ENCODE measurements at places on chromosomes 5 and 9.
A peak's percentile ranks its signal among the peaks of the same experiment; 100 is the strongest.

DNA sequence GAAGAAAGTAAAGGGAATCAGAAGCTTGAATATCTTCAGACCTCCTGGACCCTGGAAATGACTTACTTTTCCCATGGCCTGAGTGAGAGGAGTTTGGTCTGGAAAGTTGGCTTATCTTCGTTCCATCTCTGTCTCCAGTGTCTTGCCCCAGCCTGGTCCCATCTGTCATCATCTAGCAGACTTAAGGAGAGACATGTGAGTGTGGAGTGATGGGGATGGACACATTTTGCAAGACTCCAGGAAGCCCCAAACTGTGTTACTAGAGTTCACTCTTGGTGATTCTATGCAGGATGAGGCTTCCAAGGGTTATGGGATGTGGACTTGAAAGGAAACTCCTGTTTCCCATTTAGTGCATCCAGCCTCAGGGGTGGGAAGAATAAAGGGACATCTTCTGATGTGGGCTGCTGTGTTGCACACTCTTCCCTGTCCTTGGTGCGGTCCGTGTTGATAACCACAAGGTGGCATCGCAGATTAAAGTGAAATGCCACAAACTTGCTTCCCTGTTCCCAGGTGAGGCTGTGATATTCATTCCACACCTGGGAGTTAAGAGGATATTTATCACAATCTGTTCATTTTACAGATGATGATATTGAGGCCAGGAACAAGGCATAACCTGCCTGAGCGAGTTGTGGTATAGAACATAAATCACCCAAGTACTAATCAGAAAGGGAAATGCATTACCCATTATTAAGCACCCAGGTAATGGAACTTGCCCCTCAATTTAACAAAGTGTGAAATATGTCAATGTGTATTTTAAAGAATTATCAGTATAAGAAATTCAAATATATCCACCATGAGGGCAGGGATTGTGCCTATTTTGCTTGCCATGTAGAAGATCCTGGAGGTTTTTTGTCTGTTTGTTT, 269.9 kb upstream of the PAPPA start:
- H3K4me1 ChIP-seq = peaks cover 3% of the 10 kb centered on the region
- H3K4me3 ChIP-seq = no peak overlapping the region
- no peaks in the 10 kb centered on the region for H3K27me3 ChIP-seq
- DNase-seq = no peak

DNA sequence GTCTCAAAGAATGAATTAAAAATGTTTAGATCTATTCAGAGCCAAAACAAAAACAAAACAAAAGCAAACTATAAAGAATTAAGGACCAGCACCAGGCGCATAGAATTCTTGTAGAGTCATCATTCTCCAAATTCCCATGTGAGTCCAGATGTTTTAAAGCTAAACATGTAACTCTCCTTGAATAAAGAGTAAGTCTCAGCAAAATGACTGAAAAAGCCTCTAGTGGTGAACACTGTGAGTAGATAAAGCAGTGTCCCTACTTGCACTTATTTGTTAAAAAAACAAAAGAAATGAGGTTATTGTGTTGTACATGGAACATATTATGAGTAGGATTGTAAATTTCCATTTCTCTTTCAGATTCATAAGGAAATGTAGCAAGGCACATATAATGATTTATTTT, 44.0 kb downstream of the NNT start:
- H3K27ac ChIP-seq = no peak overlapping the region
- peaks cover 13% of the 10 kb centered on the region for H3K36me3 ChIP-seq

DNA sequence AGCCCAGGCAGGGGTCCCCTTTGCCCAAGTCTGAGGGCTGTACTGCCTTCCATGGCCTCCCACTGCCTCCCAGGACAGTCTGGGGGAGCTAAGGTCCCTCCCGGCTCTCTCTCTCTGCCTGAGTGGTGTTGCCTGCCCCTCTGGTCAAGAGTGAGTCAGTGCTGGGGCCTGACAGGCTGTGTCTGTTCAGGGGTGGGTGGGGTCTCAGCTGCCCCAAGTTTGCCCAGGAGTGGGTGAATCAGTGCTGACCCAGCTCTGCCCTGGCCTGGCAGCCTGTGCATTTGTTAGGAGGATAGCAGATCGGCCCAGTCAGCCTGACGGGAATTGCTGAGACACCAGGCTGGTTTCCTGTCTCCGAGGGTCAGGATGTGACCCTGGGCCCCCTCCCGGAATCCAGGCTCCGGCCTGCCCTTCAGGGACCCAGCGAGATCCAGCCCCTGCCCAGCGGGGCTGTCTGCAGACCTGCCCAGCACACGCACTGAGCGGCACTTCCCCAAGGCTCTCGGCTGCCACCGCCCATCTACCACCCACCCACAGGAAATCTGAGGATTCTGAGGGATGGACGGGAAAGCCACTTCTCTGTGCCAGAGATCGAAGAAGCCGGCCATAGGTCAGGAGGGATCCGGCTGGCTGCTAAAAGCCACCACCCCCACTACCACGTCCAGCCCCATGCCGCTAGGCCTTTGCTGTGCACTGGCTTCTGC, 15.9 kb downstream of the ENG start:
- H3K36me3 ChIP-seq = peaks cover 25% of the 10 kb centered on the region
- H3K4me1 ChIP-seq = peaks cover 77% of the 10 kb centered on the region
- no peaks in the 10 kb centered on the region for H3K27me3 ChIP-seq

DNA sequence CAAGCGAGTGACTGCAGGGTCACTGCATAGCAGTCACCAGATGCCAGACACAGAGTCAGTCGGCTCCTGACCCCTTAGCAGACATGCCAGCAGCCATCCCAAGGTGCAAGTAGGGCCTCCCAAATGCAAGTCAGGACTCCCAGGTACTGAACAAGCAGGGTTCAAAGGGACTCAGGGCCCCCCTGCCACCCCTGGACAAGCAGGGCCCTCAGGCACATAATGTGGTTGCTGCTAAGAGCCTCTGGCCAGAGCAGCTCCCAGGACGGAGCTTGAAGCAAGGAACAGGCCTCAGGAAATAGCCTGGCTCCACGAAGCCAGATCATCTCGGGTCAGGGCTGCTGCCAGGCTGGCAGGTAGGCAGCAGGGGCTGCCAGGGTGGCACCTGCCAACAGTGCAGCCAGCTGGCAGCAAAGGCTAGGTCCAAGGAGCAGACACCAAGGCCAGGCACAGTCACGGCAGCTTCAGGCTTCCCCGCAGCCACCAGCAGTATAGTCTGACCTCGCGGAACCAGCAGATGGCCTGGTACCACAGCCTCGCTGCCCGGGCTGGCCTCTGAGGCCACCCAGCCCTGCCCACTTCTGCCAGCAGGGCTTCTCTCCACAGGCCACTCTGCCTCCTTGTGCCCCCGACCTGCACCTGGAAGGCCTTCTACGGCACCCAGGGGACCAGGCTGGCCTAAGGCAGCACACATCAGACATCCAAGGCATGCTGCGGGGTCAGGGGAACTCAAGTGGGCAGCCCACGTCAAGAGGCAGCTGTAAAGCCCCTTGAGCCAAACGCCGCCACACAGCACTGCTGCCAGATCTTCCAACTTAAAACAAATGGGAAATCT, 7.4 kb downstream of the EEIG1 start:
- H3K4me1 ChIP-seq = peaks cover 88% of the 10 kb centered on the region
- no peaks in the 10 kb centered on the region for H3K27me3 ChIP-seq
- H3K36me3 ChIP-seq = no peaks in the 10 kb centered on the region
- H3K4me3 ChIP-seq = no peak overlapping the region
- peak overlapping the region; percentile 63 for H3K27ac ChIP-seq

DNA sequence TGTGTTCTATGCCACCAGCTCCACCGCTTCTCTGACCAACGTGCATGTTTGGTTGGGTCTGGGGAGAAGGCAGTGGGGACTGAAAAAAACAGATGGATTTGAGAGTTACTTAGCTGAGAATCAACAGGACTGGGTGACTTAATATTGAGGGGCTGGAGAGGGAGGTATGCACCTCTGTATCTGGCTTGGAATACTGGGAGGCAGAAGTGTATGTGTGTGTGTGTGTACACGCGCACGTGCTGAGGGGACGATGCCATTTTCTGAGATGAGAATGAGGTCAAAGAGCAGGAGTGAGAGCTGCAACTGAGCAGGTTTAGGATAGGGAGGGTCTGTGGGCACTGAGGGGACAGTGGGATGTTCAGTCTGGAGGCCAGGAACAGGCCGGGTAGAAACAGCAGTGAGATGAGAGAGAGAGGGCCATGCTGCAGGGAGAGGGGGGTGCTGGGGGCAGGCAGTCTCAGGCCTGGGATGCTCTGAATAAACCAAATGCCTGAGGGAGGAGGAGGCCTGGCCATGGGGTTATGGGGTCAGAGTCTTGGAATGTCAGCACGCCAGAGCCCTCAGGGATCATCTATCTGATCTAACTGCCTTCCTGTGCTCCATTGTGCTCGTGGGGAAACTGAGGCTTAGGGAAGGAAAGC, 14.0 kb downstream of the PDGFRB start:
- H3K36me3 ChIP-seq = no peaks in the 10 kb centered on the region
- H3K27me3 ChIP-seq = no peaks in the 10 kb centered on the region
- H3K4me3 ChIP-seq = peak overlapping the region; percentile 43
- peak overlapping the region; percentile 98 for H3K27ac ChIP-seq
- H3K4me1 ChIP-seq = peaks cover 72% of the 10 kb centered on the region

GRCh38 chr5:162485666-162486292, 418.2 kb downstream of the GABRG2 start:
- H3K4me1 ChIP-seq = no peaks in the 10 kb centered on the region
- no peaks in the 10 kb centered on the region for H3K36me3 ChIP-seq
- DNase-seq = no peak
- no peaks in the 10 kb centered on the region for H3K27me3 ChIP-seq

DNA sequence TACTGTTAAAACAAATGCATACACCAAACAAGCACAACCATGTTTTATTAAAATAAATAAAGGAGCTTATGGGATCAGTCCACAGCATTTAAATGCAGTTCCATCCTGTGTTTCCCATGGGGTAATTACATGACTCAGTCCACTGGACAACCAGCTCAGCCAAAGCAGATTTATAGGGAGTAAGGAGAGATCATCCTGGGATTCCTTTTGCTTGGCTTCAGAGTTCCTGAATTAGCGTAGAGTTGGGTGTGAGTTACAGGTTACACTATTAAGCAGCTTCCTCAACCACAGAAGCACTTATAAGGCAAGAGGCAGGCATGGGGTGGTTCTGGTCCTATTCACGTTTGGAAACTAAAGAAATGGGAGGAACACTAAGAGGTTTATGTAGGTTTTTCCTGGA, 381.1 kb upstream of the ACTBL2 start:
- H3K27ac ChIP-seq = no peak overlapping the region
- no peaks in the 10 kb centered on the region for H3K27me3 ChIP-seq
- no peaks in the 10 kb centered on the region for H3K4me1 ChIP-seq
- no peaks in the 10 kb centered on the region for H3K36me3 ChIP-seq

GRCh38 chr5:72599519-72600370, 92.5 kb upstream of the ZNF366 start:
- no peaks in the 10 kb centered on the region for H3K36me3 ChIP-seq
- H3K4me3 ChIP-seq = no peak overlapping the region
- H3K27me3 ChIP-seq = no peaks in the 10 kb centered on the region

DNA sequence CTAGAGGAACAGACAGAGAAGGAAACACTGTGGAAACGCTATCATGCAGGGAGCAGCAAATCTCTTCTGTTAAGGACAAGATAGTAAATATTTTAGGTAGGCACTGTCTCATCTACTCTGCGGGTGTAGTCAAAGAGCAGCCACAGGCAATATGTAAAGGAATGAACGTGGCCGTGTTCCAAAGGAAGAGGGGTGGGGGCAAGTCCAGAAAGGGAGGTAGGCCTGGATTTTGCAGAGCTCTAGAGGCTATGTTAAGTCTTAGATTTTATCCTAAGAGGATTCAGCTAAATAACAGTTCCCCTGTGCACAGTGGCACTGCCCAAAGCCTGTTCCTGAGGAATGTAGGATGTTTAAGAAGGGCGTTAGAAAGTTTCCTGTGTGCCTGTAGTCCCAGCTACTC, 161.6 kb downstream of the ACTL7B start:
- no peaks in the 10 kb centered on the region for H3K27me3 ChIP-seq
- DNase-seq = no peak
- H3K4me3 ChIP-seq = no peak overlapping the region
- H3K27ac ChIP-seq = no peak overlapping the region
- H3K4me1 ChIP-seq = no peaks in the 10 kb centered on the region

GRCh38 chr5:149782018-149782894, 52.1 kb downstream of the PPARGC1B start:
- no peaks in the 10 kb centered on the region for H3K36me3 ChIP-seq
- H3K27me3 ChIP-seq = no peaks in the 10 kb centered on the region
- no peak overlapping the region for H3K4me3 ChIP-seq
- H3K27ac ChIP-seq = no peak overlapping the region
- no peak for DNase-seq

- no peaks in the 10 kb centered on the region for H3K27me3 ChIP-seq
- no peak for DNase-seq
- peak overlapping the region; percentile 19 for H3K4me3 ChIP-seq
Measured at GRCh38 chr9:113501129-113501686, 37.7 kb downstream of the RGS3 start.

DNA sequence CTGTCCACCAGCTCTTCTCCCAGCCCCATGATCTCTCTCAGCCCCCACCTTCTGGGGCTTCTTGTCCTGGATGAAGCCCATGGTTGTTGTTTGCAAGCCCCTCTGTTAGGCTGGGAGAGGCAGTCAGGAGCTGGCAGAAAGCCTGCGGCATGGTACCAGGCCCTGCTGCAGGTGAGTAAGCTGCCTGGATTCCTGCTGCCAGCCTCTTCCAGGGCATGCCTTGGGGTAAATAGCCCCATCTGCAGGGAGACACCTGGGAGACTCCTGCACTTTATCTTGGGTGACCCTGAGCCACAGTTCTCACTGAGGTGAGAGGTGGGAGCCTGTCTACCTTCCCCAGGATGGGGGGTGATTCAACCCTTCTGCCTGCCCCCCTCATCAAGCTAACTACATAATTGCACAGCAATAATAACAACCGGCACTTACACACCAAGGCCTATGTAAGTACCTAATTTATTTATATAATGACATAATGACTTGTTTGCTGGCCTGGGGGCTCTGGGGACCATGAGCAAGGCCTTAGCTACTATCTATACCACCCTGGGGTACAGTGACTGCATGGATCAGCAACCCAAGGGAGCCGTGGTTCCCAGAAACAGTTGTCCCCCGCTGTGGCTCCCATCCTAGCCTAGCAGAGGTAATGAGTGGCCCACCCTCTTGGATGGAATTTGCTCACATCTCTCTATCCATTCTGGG, 116.0 kb downstream of the PSD2 start:
- H3K4me1 ChIP-seq = no peaks in the 10 kb centered on the region
- H3K27me3 ChIP-seq = no peaks in the 10 kb centered on the region
- DNase-seq = no peak

- H3K4me3 ChIP-seq = peak within 1 kb of the TSS; percentile 65
- peaks cover 15% of the 10 kb centered on the region for H3K4me1 ChIP-seq
- H3K36me3 ChIP-seq = no peaks in the 10 kb centered on the region
- H3K27me3 ChIP-seq = no peaks in the 10 kb centered on the region
- peak within 1 kb of the TSS; percentile 34 for H3K27ac ChIP-seq
- no peak for DNase-seq
Measured at GRCh38 chr5:171418982-171419687, at the start of gene FGF18. FGF18 (plus strand) TSS chr5:171419647; CDS start chr5:171420200, 553 bp downstream.

DNA sequence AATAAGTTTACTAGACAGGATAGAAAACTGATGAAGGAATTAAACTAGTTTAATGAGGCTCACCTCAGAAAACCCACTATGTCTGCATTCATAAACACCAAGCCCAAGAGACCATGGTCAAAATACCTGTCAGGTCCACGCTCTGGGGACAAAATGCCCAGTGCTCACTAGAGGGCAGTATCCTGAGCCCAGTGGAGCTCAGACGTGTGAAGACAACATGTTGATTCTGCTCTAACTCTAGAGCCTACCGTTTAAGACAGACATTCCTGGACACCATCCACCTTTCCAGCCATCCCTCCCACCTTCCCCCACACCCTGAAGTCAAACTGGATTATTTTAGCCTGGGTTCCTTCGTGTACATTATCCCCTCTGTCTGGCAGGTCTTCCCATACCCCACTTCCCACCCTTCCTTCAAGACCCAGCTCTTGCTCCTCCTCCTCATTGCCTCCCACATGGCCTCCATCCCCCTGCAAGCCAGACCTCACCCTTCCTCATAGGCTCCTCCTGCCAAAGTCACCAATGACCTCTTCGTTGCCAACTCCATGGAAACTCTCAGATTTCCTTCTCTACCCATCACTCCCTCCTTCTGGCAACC, 142.3 kb upstream of the FSTL4 start:
- H3K36me3 ChIP-seq = no peaks in the 10 kb centered on the region
- H3K4me1 ChIP-seq = no peaks in the 10 kb centered on the region
- no peak overlapping the region for H3K27ac ChIP-seq
